ENCODE measurements at places on chromosomes 2 and 18.

DNA sequence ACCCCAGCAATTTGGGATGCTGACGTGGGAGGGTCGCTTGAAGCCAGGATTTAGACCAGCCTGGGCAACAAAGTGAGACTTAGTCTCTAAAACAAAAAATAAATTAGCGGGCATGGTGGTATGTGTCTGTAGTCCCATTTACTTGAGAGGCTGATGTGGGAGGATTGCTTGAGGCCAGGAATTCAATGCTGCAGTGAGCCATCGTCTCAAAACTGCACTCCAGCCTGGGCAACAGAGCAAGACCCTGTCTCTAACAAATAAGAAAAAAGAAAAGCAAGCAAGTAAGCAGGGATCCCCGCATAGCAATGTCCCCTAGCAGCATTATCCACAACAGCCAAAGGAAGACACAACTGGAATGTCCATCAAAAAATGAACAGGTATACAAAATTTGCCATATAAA lies 3.4 kb downstream of the TXNL1 start:
- no peak for DNase-seq

DNA sequence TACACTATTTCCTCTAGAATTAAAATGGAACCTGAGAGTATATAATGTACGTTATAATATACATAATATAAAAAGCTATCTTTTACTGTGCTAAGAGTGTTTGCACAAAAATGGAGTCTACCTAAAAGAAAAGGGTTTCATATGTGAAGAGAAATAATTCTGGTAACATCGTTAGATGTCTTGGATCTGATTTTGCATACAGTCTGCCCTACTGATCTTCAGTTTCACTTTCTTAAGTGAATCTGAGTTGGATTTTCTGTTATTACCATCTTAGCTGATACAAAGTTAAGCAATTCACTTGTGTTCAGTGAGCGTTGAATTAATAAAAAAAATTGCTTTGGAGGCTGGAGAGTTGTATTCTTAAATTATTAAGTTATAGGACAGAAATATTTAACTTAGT lies 502.1 kb upstream of the TMEFF2 start:
- DNase-seq = no peak

DNA sequence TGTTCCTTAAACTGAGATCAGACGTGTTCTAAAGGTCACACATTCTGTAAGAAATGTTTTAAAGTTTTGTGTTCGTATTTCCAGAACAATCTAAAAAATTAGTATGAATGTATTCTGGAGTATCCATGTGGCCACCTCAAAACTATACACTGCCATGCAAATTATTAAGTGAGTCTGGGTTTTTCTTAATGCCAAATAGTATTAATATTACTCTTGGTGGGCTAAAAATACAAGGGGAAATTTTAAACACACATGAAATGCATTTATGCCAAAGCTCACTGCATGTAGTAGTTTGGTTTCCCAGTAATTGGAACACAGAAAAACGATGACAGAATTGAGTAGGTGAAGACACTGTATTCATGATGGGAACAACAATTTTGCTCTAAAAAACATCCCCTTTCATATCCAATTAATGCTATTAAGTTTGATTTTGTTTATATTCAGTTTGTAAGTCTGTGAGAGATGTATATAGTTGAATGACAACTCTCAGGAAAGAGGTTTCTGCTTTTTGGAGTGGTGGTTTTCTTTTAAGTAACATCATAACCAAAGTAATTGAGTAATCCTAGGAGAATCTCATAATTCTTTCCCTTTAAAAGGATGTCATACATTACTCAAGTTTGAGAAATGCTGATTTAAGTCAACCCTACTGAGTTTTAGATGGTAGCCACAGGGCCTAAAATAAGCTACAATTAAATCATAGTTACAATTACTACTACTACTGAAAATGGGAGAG lies 75.7 kb upstream of the CDCA7 start:
- no peak for DNase-seq

DNA sequence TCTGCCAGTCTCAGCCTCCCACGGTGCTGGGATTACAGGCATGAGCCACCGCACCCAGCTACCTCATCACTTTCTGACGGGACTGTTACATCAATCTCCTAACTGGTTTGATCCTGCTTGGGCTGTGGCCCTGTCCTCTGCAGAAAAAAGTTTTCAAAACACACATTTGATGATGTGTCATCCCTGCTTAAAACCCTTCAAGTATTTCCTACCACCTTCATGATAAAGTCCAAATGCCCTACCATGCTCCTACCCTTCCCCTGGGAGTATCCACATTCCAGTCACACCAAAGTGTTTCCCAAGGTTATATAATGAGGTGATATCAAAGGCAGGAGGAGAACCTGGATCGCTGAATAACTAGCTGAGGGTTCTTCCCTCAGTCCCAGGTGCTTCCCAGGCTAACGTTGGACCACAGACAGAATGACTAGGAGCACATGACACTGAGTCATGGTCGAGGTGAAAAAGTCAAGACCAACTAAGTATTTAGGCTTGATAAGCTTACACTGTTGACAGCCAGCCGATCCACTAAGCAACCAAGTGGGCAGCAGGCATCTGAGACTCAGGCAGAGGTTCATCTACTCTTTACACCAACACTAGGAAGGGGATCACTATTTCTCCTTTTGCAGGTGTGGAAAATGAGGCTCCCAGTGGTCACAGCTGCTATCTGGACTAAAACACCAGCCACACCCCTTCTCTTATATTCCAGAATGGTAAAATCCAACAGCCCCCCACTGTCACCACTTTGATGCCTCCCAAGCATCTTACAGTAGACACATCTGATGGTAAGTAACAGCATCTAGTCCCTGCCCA lies 31.8 kb downstream of the CYRIA start:
- no peak for DNase-seq

DNA sequence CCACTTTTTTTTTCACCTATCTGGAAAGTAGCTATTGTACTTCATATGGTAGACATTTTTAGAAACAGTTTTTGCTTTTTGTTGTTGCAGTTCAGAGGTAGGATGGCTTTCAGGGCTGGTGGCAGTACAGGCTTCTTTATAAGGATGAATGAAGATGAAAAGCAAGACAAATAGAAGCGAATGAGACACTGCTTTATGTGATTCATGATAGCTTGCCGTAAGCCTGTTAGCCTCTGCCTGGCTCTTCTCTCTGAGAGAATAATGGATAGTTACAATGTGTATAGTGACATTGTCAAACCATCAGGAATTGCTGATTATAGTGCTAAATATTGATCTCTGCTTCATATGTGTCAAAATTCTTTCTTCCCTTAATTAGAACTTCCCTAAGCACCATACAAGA lies 173.7 kb downstream of the NR4A2 start:
- DNase-seq = no peak

DNA sequence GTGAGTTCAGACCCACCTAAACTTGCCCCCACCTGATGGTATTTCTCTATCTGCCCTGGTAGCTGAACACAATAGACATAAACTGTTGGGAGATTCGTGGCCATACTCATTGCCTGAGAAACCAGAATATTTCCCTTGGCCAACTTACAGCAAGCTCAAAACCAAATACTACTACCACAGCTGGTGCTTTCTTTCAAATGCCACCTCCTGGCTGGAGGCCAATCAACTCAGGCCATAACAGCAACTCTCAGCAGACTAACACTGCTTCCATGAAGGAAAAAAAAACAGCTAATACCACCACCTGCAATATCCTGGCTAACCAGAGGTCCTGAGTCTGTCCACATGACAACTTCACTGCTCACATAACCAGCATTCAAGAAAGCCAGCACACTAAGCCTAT lies 373.1 kb downstream of the CMPK2 start:
- DNase-seq = no peak

DNA sequence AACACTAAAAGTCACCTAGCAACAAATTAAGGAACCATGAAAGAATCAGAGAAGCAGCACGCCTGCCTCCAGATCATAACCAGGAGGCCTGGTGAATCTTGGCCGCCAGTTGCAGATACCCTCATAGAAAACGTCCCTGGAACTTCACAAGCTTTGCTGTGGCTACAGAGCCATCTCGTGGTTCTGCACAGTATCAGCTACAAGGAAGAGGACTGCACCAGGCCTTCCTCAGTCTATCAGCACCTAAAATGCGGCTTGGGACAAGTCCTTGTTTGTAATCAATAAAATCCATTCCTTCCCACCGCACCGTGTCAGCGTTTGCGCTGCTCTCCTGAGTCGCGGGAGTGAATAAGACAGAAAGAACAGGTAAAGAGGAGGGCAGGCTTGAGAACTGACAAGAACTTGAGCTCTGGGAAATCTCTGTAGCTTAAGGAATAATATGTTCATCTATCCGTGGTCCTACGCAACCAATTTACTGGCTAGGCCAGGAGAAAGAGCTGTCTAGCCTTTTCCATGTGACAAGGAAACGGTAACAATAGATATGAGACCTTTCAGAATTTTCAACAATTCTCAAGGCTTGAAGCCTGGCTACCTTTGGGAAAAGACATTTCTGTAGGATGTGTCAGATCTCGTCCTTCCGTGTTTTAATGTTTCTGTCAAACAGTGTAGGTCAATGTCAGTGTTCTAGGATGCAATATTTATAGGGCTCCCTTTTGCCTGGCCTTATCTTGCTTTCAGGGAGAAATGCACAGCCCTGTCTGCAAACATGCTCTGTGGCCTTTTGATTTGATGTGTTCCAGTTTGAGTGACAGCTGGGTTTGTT lies 128.5 kb upstream of the RAB12 start:
- peak; percentile 52 for DNase-seq

GRCh38 chr2:222318026-222318711 lies 19.4 kb upstream of the PAX3 start:
- no peak for DNase-seq

DNA sequence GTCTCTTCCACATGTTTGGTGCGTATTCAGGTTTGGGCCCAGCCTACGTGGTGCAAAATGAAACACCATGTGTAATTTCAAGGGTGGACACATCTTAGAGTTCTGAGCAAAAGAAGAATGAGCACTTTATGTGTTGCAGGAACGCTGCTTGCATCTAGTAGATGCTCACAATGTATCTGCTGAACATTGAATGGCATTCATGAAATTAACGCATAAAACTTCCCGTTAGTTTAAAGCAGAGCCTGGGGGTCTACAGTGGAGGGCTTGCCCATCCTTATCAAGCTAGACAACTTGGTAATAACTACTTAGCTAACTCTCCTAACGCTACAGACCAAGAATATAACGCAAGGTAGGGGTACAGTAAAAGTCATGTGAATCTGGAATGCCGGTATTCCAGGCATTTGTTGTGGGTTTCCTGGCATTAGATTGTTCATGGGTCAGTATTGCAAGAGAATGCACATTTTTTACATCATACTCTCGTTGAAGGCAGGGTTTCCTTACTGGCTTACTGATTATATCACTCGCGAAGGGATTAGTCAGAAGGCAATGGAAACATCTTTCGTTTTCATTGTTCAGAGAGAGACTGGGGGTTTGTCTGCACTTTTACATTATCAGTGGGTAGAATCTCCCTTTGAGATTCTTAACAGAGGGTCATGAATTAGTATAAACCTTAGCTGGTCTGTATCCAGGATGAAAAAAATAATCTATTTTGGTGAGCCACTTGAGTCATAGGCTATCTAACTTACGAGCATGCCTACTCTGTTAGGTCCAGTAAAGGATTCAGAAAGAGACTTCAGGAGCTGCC lies 229.5 kb upstream of the EPAS1 start:
- DNase-seq = peak; percentile 67

- DNase-seq = no peak
These were observed 172.0 kb upstream of the SERPINE2 start for GRCh38 chr2:224211181-224211480.

- DNase-seq = no peak
These were observed 236.9 kb downstream of the LDLRAD4 start for GRCh38 chr18:13455471-13455870.

- peak; percentile 58 for DNase-seq
These were observed 59.4 kb downstream of the HK2 start for GRCh38 chr2:74893332-74893731.

DNA sequence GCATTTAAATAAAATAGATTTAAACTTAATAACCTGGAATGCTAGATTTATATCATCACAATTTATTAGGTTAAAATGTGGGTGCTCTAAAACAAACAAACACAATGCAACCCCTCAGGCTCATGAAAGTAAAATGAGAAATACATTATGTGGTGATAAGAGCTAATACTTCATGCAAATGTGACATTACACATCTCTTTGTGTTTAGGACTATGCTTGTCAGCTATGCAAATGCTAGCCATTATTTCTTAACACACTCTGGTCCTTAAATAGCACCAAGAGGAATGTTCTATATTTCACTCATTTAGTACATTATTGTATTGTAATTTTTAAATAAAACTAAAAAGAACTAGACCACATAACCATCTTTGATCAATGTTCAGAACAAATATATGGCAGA lies 627.6 kb downstream of the DPP10 start:
- no peak for DNase-seq

Measured in hepatic stellate cell (primary cell).